ENCODE measurements at places on chromosomes 11 and 22.

- DNase-seq, result peak; percentile 62
These were observed 53.4 kb downstream of the P4HA3 start for GRCh38 chr11:74257959-74258553.

- no peak for DNase-seq
These were observed 4.3 kb upstream of the CHID1 start for GRCh38 chr11:914747-915501.

GRCh38 chr22:47309946-47310345 is 547.5 kb downstream of the TBC1D22A start:
- no peak for DNase-seq

DNA sequence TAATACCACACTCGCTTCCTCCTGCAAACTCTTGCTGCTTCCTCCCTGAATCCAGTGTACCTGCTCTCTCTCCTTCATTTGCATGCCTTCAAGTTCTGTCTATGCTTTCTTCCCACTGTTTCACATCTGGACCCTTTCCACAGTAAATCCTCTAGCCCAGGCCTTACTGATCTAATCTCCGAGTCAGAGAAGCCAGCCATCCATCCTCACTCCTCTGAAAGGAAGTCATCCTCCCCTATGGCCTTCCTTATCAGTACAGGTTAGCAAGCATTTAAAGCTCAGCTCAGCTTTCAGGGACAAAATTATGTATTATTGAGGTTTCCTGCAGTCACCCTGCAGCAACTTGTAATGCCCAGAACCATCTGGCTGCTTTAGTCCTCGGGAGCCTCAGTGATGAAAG is 116.1 kb downstream of the GALNT18 start:
- no peak for DNase-seq

- no peak for DNase-seq
These were observed 1.1 kb downstream of the ZBTB44 start for GRCh38 chr11:130313383-130314183.

DNA sequence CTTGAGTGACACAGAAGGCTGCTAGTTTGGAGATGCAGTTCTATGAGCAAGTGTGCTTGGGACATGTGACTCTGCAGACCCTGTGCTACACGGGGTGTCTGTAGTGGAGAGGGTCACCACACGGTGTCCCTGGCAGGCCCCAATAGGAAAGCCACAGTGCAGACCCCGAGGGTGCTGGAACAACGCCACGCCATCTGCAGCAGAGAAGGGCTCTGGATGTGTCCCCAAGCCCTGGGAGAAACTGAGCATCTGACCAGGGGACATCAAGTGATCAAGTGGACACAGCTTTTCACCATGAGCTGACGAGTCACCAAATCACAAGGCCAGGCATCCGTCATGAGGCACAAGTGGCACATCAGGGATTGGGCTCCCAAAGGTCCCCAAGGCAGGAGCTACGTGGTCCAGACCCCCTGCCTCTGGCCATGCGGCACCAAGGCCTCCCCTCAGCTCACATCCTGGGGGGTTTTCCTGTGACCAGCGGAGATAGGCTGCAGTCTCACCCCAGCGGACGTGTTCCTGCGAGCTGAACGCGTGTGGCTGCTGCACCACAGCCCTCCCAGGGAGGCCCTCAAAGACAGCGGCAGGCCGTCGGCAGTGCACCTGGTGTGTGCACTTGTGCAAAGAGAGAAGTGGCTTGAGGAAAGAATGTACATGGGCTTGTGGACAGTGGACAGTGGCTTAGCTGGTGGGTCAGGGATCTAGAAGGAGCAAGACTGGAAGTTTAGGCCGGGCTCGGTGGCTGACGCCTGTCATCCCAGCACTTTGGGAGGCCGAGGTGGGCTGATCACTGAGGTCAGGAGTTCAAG is 96.7 kb downstream of the RPS6KA4 start:
- no peak for DNase-seq

- no peak for DNase-seq
These were observed 169.8 kb downstream of the SPON1 start for GRCh38 chr11:14132312-14132711.

- no peak for DNase-seq
These were observed 415 bp downstream of the CENATAC start for GRCh38 chr11:118998388-118998717.

DNA sequence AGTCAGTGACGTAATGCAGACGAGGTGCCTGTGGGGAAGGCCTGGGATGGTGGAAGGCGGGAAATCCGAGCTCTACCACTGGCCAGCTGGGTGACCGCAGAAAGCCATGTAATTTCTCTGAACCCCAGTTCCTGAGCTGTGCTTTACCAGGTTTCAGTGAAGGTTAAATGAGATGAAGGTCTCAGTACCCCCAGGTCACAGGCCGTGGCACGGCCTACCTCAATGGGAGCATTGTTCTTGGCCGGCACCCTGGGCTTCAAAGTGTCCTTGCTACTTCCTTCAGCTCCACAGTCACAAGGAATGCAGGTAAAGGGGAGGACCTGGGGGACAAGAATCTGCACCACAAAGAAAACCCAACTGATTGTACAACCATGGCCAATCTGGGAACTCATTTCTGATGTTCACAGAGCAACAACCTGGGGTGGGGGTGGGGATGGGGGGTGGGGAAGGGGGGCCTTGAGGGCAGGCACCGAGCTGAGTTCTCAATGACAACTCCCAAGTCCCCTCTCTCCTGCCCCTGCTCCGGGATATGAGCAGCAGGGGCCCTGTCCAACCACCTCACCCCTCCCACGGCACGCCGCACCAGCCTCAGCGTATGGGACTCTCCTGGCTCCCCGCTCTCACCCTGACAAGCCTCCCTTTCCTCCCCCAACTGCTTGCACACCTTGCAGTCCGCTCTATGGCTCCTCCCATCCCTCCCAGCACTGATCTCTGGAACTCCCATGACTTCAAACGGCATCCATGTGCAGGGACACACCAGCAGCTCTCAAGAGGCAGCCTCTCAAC is 59.1 kb upstream of the ARFGAP3 start:
- no peak for DNase-seq

GRCh38 chr11:76566811-76567210 is 103.7 kb downstream of the LRRC32 start:
- DNase-seq, result no peak

GRCh38 chr22:19909350-19910179 is 32.0 kb upstream of the COMT start:
- no peak for DNase-seq

- no peak for DNase-seq
These were observed 83.2 kb upstream of the PITPNB start for GRCh38 chr22:28002181-28002700.

DNA sequence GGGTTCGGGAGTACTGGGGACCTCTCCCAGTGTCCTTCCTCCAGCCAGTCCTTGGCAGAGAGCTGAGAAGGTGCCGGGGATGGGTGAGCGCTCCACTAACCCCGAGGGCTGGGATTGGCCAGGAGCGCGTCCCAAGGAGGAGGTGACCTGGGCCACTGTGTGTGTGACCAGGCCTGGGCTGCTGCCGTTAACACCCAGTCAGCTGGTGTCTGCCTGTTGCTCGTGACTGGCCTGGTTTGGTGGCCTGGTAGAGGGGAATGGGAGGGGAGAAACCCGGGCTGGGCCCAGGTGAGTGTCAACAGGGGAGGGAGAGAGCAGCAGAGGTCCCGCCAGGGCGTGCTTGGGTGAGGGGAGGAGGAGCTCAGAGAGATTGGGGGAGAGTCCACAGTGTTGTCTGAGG is 29.9 kb upstream of the GRAMD4 start:
- no peak for DNase-seq

GRCh38 chr22:41917903-41918791 is 3.3 kb upstream of the SHISA8 start:
- DNase-seq, result peak; percentile 7

DNA sequence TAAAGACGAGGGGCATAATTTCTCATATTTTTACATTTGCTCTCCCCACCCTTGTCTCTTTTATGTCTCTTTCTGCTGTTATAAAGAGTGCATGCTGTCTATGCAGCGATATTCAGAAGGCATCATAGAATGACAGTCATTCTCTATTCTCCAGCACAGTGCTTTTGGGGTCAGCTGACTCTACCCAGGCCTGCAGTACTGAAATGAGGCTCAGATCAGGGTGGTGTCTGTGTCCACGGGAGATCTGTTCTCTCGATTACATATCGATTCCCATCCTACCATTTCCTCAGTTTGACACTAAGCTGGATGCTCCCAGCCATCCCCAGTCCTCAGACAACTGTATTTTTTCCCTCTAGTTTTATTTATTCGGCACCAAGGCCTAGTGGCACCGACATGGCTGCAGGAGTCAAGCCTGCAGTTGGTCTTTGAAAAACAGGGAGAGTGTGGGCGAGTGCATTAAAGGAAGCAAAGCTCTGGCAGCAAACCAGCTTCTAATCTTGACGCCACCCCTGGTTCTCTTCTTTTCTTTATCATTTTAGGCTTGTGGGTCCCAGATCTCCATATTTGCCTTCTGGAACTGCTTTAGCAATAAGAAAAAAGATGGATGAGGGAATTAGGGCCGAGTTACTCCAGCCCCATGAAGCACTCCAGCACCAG is 71.6 kb upstream of the PICALM start:
- no peak for DNase-seq

- DNase-seq, result no peak
These were observed 63.7 kb downstream of the MED15 start for GRCh38 chr22:20571078-20571503.

- DNase-seq, result no peak
These were observed 80.7 kb upstream of the NCAM1 start for GRCh38 chr11:112880495-112880894.
